ENCODE measurements at places on chromosomes 7 and 10.

- no peak for DNase-seq
Observed at GRCh38 chr7:130095812-130096211, 25.5 kb downstream of the KLHDC10 start.

DNA sequence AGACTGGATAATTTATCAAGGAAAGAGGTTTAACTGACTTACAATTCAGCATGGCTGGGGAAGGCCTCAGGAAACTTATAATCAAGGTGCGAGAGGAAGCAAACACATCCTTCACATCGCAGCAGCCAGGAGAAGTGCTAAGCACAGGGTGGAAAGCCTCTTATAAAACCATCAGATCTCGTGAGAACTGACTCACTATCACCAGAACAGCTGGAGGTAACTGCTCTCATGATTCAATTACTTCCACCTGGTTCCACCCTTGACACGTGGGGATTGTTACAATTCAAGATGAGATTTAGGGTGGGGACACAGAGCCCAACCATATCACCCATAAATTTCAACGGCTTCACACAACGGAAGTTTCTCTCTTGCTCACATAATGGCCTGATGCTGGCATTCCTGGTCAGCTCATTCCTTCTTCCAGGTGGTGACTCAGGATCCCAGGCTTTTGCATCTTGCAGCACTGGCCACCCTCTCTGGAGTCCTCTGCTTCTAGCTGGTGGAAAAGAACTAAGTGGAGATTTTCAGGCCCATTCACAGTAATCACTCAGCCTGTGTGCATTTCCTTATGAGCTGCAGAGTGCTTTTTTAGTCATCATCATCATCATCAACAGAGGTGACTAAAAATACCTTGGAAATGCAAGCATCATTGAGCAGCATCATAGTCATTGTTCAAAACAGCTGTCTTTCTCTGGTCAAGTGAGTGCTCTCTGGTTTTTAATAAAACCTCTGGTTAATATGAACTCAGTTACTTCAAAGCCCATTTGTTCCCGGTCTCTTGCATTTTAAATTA is 308.1 kb downstream of the SFMBT2 start:
- no peak for DNase-seq

DNA sequence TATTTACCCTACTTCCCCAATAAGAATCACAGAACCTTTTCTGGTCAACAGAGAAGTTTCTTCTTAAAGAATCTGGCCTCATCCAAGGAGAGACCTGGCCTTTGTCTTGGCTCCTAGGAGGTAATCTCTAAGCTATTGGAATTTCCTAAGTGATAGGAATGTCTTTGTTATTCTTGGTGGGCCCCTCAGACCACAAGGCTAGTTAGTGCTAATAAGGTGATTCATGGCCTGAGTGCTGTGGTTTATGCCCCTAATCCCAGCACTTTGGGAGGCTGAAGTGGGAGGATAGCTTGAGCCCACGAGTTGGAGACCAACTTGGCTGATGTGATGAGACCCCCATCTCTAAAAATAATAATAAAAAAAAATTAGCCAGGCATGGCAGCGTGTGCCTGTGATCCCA is 60.0 kb upstream of the CYP2C18 start:
- peak; percentile 43 for DNase-seq

DNA sequence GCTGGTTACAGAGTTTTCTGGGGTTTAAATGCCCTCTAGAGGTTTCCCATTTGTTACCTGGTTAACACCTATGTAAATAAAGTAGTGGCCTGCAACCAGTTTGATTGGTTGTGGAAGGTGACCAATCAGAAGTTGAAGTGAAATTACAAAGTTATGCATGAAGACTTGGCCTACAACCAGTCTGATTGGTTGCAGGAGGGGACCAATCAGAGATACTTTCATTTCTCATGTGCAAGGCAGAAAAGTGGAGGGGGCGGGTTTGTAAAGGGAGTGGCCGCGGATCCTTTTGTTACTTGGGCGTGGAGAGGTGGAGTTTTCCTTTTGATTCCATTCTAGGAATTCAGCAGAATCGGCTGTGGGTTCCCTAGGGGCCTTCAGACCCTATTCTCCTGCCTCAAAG is 80.8 kb downstream of the SEC23IP start:
- DNase-seq, result no peak

GRCh38 chr7:143389316-143390103 is 8.4 kb downstream of the ZYX start:
- no peak for DNase-seq

- DNase-seq, result no peak
Observed at GRCh38 chr7:1981878-1982230, 250.9 kb downstream of the MAD1L1 start.

GRCh38 chr7:29896685-29897411 is 90.5 kb downstream of the WIPF3 start:
- no peak for DNase-seq

DNA sequence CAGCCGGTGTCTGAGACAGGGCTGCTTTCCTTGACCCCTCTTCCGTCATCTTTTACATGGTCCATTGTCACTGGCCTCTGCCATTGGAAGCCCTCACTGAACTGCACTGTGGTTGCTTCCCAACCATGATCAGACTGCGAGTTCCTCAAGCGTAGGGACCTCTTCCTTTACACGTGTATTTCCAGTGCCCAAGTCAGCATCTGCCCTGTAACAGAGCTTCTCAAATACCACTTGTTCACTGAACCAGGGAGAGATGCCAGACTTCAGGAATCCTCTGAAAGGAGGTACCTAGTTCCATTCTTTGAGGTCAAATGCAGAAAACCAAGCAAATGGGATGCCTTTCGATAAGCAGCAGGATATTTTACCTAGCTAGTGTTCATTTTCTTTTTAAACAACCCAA is 145.1 kb downstream of the NRP1 start:
- peak; percentile 81 for DNase-seq

DNA sequence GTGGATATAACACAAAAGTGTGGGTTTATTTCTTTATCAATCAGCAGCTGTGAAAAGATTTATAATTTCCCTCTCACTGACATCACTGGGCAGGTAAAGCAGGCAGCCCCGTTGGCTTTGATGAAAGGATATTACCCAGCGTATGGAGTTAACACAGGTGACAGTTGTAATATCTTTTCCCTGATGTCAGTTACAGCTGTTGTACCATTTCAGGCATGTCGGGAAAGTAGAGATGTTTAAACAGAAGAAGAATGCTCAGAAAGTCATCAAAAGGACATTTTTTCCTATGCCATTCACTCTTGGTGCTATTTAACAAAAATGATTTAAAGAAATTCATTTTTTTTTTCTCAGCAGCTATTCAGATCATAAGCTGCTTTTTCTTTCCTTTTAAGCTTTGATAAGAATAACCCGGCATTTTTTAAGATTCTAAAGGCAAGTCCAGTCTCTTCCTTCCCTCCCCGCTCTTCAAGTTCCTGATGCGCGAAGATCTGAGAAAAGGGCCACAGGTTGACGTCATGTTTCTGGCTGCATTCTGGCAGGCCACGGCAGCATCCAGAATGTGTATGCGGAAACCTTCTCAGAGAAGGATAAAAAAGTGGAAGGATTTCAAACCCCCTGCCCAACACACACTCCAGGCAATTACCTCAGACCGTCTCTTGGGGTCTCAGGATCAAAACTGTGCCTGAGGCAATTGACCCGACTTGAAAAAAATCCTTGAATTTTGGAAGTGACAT is 32.5 kb upstream of the ADAM12 start:
- DNase-seq, result no peak

DNA sequence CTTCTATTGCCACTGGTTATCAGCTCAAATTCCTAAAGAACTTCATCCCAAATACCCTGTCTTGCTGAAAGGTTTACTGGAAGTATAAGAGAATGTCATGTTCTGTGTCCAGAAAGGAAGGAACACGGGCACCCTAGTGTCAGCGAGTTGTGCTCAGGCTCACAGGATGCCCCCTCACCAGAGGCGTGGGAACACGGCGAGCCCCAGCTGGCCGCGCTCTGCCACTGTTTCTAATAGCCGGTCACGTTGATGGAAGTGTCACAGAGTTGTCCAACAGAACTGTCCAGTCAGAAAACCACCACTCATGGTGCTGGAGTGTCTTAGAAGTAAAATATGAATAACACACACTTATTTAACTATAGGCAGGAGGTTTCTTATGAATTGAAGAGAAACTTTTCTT is 72.8 kb downstream of the FIGNL1 start:
- no peak for DNase-seq

- DNase-seq, result no peak
Observed at GRCh38 chr7:147569116-147569913, 1021.3 kb upstream of the C7orf33 start.

GRCh38 chr10:34758447-34758996 is 56.6 kb downstream of the PARD3 start:
- DNase-seq, result peak; percentile 97

DNA sequence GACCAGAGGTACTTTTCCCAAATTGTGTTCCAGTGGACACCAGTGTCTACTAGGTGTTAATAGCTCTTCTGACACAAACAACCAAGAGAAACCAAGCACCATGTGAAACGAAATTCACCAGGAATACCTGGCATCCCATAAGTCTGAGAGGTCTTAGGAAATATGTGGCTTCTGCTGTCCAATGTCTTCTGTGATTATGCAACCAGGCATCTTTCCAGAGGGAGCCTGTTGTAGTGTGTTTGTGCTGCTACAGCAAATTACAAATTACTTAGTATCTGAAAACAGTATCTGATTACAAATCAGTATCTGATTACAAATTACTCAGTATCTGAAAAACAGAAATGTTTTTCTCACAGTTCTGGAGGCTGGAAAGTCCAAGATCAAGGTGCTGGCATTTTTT is 133.6 kb upstream of the NPVF start:
- no peak for DNase-seq

DNA sequence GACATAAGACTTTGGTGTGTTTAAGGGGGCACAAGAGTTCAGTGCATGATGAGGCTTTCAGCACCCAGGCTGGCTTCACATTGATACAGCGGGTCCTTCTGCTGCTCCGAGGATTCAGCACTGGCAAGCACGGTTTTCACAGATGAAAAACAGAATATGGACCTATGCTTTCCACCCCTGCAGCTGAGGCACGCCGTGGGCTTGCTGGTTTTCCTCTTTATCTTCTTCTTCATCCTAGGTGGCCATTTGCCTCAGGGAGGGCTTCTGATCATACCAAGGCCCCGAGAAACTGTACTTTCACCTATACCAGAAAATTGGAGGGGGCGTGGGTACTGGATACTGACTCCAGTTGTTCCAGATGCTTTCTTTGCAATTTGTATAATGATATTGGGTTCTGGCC is 277.1 kb upstream of the ZNF32 start:
- no peak for DNase-seq

DNA sequence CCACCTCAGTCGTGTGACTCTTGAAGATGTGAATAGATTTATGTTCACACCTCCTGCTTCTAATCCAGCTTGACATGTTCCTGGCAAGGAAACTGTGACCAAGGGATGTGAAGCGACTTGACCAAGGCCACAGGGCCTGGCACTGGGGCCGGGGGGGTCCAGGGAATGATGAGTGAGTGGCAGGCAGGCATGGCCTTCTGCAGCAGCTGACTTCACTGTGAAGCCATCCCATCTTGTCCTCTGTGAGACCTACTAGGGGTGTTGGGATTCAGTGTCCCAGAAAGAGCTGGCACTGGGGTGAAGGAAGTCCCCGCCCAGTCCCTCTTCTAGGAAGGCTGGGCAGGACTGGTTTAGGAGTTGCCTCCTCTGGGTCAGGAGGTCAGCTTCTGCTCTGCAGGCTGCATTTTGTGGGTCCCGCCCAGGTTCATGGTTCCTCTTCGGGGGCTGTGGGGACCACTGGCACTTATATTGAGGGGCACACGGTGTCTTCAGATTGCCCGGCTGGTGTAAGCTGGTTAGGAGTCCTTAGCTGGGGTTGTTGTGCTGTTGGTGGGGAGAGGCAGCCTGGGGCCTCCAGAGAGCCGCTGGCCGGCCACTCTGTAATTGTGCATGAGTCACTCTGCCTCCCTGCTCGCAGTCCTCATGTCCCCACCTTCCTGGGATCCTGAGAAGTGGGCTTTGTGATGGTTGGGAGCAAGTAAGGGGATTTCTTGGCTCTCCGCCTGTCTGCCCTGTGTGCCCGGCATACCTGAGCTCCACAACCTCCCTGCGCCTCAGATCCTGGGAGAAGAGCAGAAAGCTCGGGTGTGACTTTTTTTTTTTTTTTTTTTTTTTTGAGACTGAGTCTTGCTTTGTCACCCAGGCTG is 11.0 kb downstream of the ZMIZ1 start:
- DNase-seq, result peak; percentile 67

DNA sequence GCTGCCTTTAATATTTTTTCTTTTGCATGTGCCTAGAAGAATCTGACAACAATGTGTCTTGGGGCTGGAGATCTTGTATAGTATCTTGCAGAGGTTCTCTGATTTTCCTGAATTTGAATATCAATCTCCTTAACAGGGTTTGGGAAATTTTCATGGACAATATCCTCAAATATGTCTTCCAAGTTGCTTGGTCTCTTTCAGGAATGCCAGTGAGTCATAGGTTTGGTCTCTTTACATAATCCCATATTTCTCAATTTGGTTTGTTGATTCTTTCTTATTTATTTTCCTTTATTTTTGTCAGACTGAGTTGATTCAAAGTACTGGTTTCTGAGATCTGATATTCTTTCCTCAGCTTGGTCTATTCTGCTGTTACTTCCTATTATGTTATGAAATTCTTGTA is 208.7 kb upstream of the GLI3 start:
- no peak for DNase-seq

DNA sequence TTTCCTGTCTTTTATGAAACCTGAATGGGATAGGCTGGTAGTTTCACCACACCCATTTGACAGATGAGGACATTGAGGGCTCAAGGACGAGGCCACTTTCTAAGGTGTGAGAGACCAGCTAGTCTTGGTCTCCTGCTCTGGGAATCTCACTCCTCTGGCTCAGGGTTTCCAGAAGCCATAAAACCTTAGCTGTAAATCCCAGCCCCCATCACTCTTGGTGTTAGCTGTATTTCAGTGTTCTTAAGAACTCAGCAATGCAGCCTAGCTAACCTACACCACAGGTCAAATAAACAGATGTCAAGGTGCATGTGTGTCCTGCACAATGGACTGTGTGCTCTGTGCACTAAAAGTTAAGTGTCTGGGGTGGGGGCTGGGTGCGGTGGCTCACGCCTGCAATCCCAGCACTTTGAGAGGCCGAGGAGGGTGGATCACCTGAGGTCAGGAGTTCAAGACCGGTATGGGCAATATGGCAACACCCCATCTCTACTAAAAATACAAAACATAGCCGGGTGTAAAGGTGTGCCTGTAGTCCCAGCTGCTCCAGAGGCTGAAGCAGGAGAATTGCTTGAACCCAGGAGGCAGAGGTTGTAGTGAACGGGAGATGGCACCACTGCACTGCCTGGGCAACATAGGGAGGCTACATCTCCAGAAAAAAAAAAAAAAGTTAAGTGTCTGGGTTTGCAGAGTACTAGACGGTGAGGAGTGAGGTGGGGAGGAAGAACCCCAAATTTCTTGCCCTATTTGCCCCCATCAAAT is 567 bp upstream of the EPO start:
- peak; percentile 27 for DNase-seq

Measured in renal cortical epithelial cell (primary cell).